ENCODE measurements at places on chromosomes 5 and 9.

DNA sequence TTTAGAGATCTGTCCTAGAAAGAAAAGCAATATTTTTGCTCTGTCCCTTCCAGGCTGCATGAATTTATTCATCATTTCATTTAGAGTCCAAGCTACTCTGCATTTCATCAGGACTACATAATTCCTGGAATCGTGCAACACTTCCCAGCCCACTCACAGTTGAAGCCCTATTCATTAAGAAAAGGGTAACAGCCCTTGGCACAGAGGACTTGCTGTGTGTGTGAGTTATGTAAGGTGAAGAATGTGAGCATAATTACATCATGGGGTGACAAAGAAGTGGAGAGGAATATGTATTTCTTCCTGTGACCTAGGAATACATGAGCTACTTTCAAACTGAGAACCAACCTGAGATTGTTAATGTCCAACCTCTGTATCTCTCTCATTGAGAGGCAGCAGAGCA is 317.4 kb downstream of the ARHGEF28 start:
- no peak for DNase-seq

DNA sequence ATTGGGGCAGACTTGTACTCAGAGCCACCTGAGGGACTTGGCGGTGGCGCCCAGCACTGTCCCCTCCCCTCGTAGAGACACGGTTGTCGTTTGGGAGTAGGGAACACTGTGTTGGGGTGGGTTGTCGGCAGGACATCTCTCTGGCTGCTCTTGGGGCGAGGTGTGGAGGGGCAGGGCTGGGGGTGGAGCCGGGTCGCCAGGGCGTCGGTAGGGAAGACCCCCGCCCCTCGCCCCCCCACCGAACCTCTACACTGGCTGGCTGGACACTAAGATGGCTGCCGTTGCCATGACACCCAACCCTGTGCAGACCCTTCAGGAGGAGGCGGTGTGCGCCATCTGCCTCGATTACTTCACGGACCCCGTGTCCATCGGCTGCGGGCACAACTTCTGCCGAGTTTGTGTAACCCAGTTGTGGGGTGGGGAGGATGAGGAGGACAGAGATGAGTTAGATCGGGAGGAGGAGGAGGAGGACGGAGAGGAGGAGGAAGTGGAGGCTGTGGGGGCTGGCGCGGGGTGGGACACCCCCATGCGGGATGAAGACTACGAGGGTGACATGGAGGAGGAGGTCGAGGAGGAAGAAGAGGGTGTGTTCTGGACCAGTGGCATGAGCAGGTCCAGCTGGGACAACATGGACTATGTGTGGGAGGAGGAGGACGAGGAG is 778 bp downstream of the TRIM41 start:
- DNase-seq, result peak; percentile 59

DNA sequence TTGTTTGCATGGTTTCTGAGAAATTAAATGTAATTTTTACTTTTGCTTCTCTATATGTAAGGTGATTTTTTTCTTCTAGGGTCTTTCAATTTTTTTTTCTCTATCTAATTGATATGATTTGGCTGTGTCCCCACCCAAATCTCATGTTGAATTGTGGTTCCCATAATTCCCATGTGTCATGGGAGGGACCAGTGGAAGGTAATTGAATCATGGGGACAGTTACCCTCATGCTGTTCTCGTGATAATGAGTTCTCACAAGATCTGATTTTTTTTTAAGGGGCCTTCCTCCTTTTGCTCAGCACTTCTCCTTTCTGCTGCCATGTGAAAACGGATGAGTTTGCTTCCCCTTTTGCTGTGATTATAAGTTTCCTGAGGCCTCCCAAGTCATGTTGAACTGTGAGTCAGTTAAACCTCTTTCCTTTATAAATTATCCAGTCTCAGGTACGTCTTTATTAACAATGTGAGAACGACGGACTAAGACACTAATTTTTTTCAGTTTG is 150.8 kb downstream of the MTRR start:
- no peak for DNase-seq

GRCh38 chr5:9815051-9815450 is 184.9 kb upstream of the TAS2R1 start:
- no peak for DNase-seq

- no peak for DNase-seq
Measured at GRCh38 chr9:131744171-131744719, 4.4 kb upstream of the RAPGEF1 start.

- no peak for DNase-seq
Measured at GRCh38 chr5:40073927-40074326, 605.8 kb upstream of the PTGER4 start.

- DNase-seq, result no peak
Measured at GRCh38 chr9:135126451-135127187, 39.2 kb downstream of the OLFM1 start.

- DNase-seq, result no peak
Measured at GRCh38 chr5:145110181-145110580, 725.0 kb downstream of the PRELID2 start.

DNA sequence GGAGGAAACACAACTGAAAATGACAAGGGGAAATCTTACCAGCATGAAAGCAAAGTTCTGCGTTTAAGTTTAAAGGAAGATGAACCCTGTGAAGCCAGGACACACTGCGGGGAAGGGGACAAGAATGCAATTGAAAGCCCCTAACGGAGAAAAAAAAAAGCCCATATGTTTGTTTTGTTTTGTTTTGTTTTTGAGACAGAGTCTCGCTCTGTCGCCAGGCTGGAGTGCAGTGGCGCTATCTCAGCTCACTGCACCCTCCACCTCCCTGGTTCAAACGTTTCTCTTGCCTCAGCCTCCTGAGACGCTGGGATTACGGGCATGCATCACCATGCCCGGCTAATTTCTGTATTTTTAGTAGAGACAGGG is 2.9 kb downstream of the STK10 start:
- DNase-seq, result no peak

GRCh38 chr9:112332977-112333638 is at the start of gene PTBP3:
Gene PTBP3 (minus strand): TSS chr9:112333619. CDS start chr9:112297865, 35,754 bp downstream.
- DNase-seq, result peak; percentile 80

- DNase-seq, result no peak
Measured at GRCh38 chr9:130846487-130847305, 11.6 kb downstream of the ABL1 start.

GRCh38 chr5:101676646-101677045 is 619.4 kb downstream of the SLCO4C1 start:
- no peak for DNase-seq

DNA sequence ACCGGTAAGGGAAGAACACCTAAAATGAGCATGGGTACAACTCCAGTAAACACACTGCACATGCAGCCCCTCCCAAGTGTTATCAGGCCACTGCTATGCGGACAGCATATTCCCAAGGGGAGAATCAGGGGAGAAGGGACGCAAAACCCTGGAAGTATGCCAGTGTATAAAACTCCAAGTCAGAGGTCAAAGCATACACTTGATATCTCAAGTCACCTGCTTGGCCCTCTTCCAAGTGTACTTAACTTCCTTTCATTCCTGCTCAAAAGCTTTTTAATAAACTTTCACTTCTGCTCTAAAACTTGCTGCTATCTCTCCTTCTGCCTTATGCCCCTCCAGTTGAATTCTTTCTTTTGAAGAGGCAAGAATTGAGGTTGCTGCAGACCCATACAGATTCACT is 408.1 kb downstream of the HTR1A start:
- no peak for DNase-seq

- no peak for DNase-seq
Measured at GRCh38 chr5:28603869-28604268, 1565.5 kb upstream of the CDH9 start.

DNA sequence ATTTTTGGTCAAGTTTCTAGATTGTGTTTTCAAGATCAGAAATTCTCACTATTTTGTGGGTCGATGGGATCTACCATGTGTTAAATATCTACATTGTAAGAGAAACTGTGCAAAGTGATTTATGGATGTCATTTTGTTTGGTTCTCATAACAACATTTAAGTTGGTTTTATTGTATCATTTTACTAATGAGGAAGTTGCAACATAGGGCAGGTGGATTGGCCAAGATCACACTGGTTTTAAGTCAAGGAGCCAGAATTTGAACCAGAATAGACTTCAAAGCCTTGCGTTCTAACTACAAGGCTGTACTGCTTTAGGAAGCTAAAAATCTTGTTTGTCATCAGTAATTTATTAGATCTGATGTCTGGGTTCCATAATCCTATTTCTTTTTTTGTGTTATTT is 23.4 kb downstream of the SH3TC2 start:
- no peak for DNase-seq

- DNase-seq, result no peak
Measured at GRCh38 chr5:59528202-59528862, 365.2 kb downstream of the PDE4D start.

DNA sequence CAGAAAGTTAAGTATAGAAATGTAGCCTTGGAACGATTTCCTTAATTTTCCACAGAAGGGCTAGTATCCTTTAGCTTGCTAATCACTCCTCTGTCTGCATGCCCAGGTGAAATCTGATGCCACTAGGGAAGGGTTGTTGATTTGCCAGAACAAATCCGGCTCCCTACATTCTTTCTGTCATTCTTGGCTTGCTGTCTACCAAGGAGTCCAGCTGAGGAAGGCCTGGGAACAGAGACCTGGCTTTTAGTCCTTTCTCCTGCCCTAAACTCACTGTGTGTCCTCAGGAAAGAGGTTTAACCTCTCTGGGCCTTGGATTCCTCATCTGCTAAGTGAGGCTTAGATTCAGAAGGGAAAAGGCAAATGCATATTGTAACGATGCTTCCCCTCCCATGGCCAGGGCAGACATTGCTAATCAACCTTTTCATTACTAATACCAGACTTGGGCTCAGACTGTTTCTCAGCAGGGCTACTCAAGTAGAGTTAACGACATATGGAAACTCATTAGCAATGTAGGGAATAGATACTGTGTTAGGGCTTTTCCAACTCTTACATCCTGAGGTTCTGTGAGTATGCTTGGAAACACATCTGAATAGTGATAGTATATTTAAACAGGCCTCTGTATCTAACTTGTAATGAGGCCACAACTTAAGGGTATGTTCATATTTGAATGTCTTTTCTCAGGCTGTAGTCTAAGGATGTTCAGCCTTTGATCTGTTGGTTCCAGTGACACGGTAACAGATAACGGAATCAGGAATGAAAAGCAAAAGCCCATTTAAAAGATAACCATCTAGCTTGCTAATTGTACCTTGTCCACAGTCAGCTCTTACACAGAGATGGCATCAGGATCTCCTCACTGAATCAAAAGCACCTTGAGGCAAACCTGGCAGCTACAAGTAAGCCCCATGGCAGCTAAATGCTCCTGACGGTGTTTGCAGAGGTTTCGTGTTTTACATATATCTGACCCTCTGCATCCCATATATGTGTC is 4.1 kb downstream of the GALNT10 start:
- DNase-seq, result no peak

DNA sequence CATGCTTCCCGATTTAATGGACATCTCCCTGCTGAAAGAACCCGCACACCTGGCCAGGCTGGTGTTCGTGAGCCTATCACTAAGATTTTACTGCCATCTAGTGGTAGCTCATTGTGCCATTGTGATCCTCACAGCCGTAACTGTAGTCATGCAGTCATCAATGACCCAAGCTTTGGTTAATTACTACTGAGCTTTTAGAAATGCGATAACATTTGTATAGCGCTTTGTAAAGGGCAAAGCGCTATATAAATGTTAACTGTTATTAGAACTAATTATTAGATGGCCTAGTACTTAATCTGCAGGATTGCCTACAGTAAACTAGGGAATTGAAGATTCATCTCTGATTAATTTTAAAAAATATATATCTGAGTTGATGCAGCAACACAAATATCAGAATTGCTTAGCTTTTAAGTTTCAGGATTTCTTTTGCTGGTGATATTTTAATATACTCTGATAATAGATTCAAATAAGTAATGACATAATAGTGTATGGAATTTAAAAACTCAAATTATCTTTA is 90.2 kb downstream of the HACD4 start:
- peak; percentile 51 for DNase-seq

DNA sequence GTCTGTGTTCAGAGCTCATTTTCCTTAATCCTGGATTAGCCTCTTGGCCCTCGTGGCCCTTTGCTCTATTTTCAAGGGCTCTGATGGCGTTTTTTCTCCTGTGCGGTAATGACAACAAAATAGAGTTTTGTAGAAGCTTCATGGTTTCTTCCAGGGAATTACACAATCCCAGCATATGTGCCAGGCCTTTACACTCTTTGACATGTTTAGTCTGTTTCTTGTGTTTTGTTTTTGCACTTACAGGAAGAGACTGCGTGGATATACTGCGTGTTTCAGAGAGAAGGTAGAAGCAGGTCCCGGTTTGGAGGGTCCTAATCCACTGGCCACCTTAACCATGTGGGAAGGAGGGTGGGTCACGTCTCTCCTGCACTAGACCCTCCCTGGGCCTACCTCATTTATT is 400.2 kb upstream of the IRX4 start:
- DNase-seq, result no peak

- no peak for DNase-seq
Measured at GRCh38 chr9:34374339-34374738, 2.4 kb downstream of the MYORG start.

DNA sequence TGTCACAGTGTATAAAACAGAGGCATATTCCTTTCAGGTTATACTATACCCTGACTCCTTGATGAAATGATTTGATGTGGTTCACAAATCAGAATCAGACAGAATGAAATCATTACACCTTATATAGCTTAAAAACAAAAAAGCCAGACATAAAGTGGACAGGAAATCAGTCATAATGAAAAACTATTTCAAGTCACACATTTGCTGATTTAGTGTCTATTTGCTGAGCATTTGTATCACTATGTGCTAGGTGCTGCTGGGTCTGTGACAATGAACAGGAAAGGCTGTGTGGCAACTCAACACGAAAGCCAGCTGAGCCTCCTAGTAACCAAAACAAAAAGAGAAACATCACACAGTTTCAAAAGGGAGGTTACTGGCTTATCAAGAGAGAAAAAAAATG is 194.0 kb downstream of the EFNA5 start:
- peak; percentile 5 for DNase-seq

DNA sequence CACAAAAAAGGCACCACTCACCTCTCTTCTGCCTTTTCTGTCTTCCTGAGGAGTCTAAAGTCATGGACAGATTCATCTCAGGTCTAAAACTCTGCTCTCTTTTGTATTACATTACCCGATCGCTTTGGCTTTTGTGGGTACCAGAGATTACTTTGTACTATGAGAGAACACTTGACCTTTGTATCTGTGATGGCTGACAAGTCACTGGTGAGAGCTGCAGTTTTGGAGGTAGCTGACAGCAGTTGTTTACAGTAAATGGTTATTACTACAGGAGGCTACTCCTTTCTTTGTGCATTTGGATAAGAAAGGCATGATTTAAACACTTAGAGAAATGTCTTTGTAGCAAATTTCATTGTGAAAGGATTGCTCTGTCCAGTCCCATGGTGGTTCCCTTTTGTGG is 307.3 kb downstream of the FBXL17 start:
- no peak for DNase-seq

DNA sequence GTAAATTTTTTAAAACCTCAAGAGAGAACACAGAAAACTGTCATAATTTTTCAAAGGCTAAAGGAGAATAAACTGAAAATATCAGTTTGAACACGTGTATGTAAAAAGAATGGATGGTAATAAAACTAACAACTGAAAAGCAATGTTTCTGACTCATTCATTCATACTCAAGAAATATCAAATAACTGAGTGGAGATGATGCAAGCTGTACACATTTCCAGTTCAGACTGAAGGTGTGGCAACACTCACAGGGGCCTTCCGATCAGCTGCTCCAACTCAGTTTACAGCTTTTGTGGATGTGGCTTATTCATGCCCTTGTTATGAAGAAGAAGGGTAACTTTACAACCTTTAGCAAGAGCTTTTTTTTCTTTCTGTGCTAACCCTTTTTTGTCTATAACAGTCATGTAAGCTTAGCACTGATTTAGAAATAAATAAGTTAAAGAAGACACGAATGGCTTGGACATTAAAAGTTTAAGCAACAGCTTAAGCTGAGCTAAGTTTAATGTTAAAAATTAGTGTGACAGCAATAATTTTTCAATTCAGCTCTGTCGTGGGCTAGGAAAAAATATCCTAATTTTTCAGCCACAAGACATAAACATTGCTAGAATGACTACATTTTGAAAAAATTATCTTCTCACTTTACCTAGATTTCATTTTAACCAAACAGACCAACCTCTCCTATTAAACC is 453.5 kb downstream of the RAB3C start:
- DNase-seq, result peak; percentile 60

Measured in activated CD4-positive, alpha-beta T cell treated with anti-CD3 and anti-CD28 coated beads for 48 hours (primary cell).